ENCODE measurements at places on chromosomes 5 and 9.

GRCh38 chr9:110835404-110835803, 166.8 kb downstream of the MUSK start:
- no peak for ATAC-seq

GRCh38 chr9:133477992-133478850, 678 bp downstream of the SLC2A6 start:
- peak; percentile 13 for ATAC-seq

GRCh38 chr5:118580949-118581348, 407.4 kb downstream of the DTWD2 start:
- ATAC-seq: no peak

- ATAC-seq: no peak
Measured at GRCh38 chr9:21322911-21323461, 12.2 kb downstream of the KLHL9 start.

- ATAC-seq: no peak
Measured at GRCh38 chr9:89986190-89986589, 381.4 kb downstream of the GADD45G start.

- ATAC-seq: no peak
Measured at GRCh38 chr9:117714282-117714681, 10.1 kb downstream of the TLR4 start.

Data from gastroesophageal sphincter (tissue), 4 donors.